Nephron progenitor cell (in vitro differentiated cells): ENCODE measurements at places on chromosomes 16 and 17.

GRCh38 chr17:78883089-78883532 lies 19.9 kb downstream of the CEP295NL start:
- H3K4me1 ChIP-seq, result peaks cover 69% of the 10 kb centered on the region
- H3K27ac ChIP-seq, result peak overlapping the region; percentile 89
- no peaks in the 10 kb centered on the region for H3K27me3 ChIP-seq
- H3K36me3 ChIP-seq, result peaks cover 4% of the 10 kb centered on the region
- peak overlapping the region; percentile 48 for H3K4me3 ChIP-seq

GRCh38 chr16:56789360-56789759 lies 59.4 kb downstream of the NUP93 start:
- no peaks in the 10 kb centered on the region for H3K36me3 ChIP-seq
- H3K27me3 ChIP-seq, result no peaks in the 10 kb centered on the region
- no peak for DNase-seq
- no peak overlapping the region for H3K27ac ChIP-seq

GRCh38 chr17:64110379-64111152 lies 19.4 kb downstream of the ERN1 start:
- H3K4me3 ChIP-seq, result no peak overlapping the region
- no peak overlapping the region for H3K27ac ChIP-seq
- DNase-seq, result no peak
- peaks cover 3% of the 10 kb centered on the region for H3K27me3 ChIP-seq

DNA sequence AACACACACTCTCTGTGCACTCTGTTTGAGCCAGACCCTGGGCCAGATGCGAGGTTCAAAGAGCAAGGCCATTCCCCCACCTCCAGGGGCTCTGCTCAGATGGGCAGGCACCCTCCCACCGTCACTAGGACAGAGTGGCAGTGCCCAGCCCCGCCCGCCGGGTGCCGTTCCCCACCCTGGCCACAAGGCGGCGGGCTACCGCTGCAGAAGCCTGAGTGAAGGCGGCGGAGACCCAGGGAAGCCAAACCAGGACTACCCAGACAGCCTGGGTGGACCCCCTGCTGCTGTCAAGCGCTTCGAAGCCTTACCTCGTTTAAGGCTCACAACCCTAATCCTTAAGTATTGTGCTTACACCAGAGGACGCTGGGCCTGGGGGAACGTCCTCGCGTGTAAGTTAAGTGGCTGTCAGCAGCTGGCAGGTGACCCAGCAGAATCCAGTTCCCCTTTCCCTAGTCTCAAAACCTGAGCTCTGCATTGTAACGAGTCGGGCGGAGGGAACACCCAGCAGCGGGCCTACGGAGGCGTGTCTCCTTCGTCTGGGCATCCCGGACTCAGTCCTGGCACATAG lies 4.5 kb downstream of the ARHGAP27 start:
- DNase-seq, result peak; percentile 89
- peak overlapping the region; percentile 52 for H3K4me3 ChIP-seq
- no peak overlapping the region for H3K27ac ChIP-seq
- H3K4me1 ChIP-seq, result peaks cover 49% of the 10 kb centered on the region

GRCh38 chr16:28145796-28146195 lies 66.0 kb downstream of the XPO6 start:
- no peak for DNase-seq
- H3K27ac ChIP-seq, result no peak overlapping the region
- peaks cover 4% of the 10 kb centered on the region for H3K4me1 ChIP-seq

GRCh38 chr17:69450918-69451317 lies 36.4 kb downstream of the MAP2K6 start:
- no peak for DNase-seq
- no peaks in the 10 kb centered on the region for H3K27me3 ChIP-seq
- H3K4me1 ChIP-seq, result peaks cover 73% of the 10 kb centered on the region
- no peak overlapping the region for H3K4me3 ChIP-seq
- H3K36me3 ChIP-seq, result peaks cover 4% of the 10 kb centered on the region

- H3K27ac ChIP-seq, result no peak within 1 kb of the TSS
- H3K4me3 ChIP-seq, result peak within 1 kb of the TSS; percentile 89
- H3K36me3 ChIP-seq, result no peaks in the 10 kb centered on the region
Measured at GRCh38 chr17:49969134-49969759, at the start of gene DLX4. TSS of gene DLX4 (plus strand) at chr17:49969190. CDS start at chr17:49969469, 279 bp downstream.
